ENCODE measurements at places on chromosomes 6 and 20.

- no peak for DNase-seq
These were observed 31.3 kb downstream of the SLC22A3 start for GRCh38 chr6:160379466-160379865.

GRCh38 chr20:15875446-15875845, 697.8 kb downstream of the KIF16B start:
- DNase-seq, result no peak

- no peak for DNase-seq
These were observed 365.9 kb downstream of the TAF4 start for GRCh38 chr20:61699495-61700374.

DNA sequence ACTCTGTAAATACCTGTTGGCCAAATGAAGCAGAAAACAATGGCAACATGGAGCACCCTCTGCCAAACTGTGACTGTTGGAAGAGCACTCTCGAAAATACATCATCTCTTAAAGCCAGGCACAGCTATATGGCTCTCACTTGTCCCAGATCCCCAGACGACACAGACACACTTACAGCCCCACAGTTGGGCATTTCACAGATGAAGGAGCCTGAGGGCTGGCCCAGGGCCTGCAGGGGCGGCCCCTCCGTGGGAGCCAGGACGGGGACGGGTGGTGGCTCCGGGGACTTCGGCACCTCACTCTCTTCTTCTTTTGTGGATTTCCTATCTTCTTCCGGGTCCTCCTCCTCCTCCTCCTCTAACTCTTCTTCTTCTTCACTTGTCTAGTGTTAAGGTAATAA, 18.4 kb upstream of the MRPS10 start:
- no peak for DNase-seq

- no peak for DNase-seq
These were observed 896 bp downstream of the RPP21 start for GRCh38 chr6:30345852-30346251.

- no peak for DNase-seq
These were observed 14.7 kb upstream of the RAB22A start for GRCh38 chr20:58294497-58295455.

DNA sequence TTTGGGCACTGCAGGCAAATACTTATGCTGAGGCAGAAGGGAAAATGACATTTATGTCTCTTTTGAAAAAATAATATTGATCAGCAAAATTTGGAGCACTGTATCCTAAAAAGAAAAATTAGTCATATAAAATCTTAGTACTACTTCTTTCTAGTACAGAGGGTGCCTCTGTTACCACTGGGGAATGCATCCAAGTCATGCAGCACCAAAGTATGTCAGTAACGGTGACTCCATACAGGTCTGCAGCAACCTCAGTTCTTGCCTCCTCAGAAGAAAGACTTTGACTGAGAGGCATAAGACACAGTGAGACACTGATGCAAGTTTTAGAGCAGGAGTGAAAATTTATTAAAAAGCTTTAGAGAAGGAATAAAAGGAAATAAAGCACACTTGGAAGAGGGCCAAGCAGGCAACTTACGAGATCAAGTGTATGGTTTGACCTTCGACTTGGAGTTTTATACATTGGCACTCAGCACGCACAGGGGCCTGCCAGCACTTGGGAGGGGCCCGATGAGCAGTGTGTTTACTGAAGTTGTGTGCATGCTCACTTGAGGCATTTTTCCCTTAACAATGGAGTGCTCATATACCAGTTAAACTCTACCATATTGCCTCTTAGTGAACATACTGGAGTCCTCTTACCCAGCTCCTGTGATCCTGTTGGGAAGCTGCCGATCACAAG, 1244.8 kb downstream of the EPHA7 start:
- DNase-seq, result no peak

GRCh38 chr20:50400705-50401586, 109.2 kb upstream of the PTPN1 start:
- no peak for DNase-seq

DNA sequence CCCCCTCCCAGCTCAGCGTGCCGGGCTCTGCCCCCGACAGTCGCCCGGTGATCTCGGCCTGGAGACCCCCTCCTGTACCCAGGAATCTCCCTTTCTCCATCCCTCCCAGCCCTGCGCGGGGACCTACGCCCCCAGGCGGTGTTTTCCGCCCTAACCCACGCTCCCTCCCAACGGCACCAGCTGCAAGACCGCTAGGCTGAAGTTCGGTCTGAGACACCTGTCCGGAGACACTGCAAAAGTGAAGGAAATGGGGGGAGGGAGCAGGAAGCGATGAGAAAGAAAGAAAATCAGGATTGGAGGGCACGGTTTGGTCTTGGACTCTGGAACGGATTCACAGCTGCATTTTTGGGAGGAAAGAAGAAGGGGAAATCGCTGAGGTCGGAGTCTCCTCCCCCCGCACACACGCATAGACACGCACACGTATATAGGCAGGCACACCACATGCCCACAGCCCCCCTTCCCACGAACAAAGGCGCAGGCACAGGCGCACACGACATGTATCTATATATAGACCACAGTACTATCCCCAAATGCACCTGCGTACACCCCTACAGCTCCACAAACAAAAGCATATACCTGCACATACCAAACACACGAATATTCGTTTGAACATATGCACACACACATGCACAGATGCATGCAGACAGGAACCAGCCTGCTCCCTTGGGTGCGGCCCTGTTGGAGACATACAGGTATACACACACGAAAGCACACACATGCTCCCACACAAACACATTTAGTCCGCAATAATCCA, 1.0 kb downstream of the SLC32A1 start:
- no peak for DNase-seq

GRCh38 chr6:15522026-15522425, 140.8 kb downstream of the DTNBP1 start:
- DNase-seq, result no peak

- no peak for DNase-seq
These were observed 85.0 kb downstream of the YTHDF1 start for GRCh38 chr20:63130658-63131577.

DNA sequence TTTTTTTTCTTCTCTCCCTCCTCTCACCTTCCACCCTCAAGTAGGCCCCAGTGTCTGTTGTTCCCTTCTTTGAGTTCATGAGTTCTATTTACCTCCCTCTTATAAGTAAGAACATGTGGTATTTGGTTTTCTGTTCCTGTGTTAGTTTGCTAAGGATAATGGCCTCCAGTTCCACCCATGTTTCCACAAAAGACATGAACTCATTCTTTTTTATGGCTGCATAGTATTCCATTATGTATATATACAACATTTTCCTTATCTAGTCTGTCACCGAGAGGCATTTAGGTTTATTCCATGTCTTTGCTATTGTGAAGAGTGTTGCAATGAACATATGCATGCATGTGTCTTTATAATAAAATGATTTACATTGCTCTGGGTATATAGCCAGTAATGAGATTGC, 147.9 kb downstream of the PDE7B start:
- no peak for DNase-seq

DNA sequence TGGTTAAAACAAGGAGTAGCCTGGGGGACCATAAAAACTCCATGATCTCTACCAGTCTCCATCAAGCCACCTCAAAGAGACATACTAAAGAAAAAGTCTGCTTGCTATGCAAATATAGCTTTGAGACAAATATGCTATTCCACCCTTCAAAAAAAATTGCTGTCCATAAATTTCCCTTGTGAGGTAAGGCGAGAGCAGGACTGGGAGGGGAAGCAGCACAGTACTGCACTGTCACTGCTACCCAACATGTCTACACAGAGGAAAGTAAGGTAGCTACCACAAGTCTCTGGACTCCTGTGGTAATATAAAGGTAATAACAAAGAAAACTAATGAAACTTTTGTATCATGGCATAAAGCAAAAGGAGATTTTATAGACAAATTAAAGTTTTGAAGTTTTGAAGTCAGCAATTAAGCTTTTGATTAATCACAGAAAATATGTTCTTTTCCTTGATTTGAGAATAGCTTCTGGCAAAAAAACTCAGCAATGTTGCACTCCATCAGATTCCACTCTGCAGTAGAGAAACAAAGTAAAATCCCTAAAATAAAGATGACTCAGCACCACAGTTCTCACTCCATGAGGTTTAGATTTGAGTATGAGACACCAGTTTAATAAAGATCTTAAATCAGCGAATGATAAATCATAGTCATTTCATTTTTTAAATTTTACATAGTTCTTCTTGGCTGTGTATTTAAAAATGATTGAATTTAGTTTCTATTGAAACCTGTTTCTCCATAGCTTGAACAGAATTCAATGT, 602.4 kb downstream of the COL12A1 start:
- no peak for DNase-seq

DNA sequence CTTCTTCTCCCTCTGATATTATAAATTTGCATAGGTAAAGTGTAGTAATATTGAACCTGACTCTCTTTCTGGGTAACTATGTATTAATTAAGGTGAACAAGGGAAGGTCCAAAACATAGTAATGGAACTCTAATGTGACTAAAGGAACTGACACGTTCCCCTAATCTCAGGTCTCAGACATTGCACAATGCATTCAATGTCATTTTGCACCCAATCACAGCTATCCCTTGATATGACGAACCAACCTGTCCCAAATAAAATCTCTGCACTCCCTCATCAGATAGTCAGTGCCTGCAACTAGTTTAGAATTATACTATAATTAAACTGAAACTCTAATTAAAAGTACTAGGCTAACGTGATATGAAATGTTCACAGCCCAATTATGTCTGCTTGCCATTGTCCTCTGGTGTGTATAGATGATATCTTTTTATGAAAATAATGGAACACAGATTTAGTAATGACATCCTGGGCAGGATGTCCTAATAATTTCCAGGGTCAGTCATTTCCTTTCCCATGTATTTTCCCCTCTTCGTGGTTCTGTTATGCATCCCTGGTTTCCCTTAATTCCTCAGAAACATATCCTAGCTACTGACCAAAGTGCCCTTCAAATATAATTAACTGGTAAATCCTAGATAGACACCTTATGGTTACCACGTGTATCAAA, 36.8 kb downstream of the PTPRK start:
- no peak for DNase-seq

DNA sequence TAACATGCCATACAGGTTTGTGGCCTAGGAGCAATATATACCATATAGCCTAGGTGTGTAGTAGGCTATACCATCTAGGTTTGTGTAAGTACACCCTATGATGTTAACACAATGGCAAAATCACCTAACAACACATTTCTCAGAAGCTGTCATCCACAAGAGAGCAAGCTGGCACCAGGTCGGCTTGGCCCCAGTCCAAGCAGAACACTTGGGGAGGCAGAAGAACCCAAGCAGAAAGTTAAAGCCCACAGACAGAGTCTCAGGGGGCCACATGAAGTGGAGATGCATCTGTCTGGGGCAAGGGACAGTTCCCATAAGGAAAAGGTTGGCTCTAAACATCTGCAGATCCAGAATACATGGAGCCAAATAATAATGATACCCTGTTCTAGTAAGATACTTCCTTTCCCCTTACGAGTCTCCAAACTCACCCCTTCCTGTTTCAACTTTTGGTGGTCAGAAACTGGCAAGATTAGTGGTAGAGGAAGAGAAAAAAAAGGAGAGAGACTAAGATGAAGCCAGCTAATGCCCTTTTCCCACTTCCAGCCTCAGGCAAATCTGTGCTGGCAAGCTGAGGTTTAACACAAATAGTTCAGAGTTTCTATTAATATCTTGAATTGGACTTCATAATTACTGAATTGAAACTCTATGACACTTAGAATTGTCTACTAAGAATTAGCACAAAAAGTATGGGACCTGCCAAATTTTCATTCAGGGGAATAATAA, 29.5 kb downstream of the TCF21 start:
- no peak for DNase-seq

DNA sequence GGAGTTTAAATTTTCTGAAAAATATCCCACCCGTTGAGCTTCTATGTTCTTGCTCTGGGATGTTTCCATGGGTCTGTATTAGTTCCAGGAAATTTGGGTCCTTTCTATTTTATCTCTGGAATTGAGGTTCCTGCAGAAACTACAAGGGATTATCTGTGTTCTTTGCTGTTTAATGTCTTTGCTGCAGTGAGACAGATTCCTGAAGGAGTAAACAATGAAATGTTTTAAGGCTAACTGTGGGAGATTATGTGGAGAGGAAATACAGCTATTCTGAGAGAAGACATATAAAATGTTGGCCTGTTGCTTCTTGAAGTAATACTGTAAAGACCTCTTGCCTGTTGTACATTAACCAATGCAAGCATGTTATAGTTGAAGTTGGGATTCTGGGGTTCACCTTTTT, 43.5 kb downstream of the SAMD5 start:
- no peak for DNase-seq

GRCh38 chr6:132362442-132363185, 38.7 kb downstream of the MOXD1 start:
- DNase-seq, result no peak

GRCh38 chr20:15927893-15928650, 645.2 kb downstream of the KIF16B start:
- DNase-seq, result no peak

- DNase-seq, result no peak
These were observed 50.5 kb downstream of the CFAP61 start for GRCh38 chr20:20102716-20103258.

GRCh38 chr6:21946298-21946783, 350.5 kb downstream of the PRL start:
- no peak for DNase-seq

DNA sequence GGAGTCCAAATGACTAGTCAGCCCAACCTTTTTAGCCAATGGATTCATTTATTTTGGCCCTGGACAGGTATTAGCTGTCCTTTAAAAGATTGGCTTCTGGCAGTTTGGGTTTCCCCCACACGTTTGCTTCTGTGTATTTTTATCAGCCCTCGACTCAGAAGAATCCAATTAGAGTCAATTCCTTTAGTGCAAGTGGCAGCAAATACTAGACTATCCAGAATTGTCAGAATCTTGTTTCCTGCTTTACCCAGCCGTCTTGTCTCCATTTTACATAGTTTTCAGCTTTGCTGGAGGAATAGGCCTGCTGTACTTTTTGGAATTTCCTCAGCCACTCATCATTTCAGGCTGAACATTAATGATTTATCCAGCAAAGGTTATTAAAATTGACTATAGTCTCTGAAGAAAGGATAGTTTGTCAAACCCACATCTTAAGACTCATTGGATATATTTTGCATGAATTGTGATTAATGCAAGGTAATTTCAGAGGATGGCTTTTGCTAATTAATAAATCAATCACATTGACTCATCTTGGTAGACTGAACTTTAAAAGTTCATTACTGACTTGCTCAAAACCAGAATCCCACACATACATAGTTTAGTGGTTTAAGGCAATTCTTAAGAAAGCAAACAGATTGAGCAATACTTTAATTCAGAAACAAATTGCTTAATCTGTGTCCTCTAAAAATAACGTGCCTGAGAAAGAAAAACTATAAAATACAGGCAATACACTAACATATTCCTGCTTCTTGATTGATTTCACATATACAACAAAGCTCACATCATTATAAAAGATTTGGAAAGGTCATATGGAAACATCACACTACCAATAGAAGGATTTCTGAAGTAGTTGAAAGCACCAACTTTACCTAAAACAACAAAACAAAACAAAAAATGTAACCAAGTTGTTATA, 62.9 kb upstream of the ZNF217 start:
- DNase-seq, result no peak

Data from activated CD4-positive, alpha-beta T cell treated with anti-CD3 and anti-CD28 coated beads, Interleukin-2, amount 10 ng/mL, durations not matched to agents 7 days and 5 days (primary cell).